SK-MEL-5 (cell line): ENCODE measurements at places on chromosomes 13 and 19.
A peak's percentile ranks its signal among the peaks of the same experiment; 100 is the strongest.

DNA sequence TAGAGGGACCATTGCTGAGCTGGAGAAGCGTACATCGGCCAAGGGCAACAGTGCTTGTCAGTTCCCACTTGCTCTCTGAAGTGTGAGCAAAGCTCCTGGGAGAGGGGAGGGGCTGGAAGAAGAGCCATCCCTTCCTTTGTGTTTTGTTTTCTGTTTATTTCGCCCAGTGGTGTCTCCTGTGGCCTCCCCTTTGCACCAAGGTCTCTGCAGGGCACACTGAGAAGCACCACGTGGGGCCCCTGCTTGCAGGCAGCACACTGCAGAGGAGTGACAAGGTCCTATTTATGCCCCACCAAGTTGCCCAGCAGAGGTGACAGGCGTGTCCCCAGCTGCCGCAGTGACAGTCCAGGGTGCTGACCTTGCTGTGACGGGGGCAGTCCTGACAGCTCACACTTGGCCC, 24.0 kb downstream of the GRIN2D start:
- DNase-seq, result no peak

GRCh38 chr19:11105014-11105636, 15.9 kb downstream of the LDLR start:
- no peak for DNase-seq

DNA sequence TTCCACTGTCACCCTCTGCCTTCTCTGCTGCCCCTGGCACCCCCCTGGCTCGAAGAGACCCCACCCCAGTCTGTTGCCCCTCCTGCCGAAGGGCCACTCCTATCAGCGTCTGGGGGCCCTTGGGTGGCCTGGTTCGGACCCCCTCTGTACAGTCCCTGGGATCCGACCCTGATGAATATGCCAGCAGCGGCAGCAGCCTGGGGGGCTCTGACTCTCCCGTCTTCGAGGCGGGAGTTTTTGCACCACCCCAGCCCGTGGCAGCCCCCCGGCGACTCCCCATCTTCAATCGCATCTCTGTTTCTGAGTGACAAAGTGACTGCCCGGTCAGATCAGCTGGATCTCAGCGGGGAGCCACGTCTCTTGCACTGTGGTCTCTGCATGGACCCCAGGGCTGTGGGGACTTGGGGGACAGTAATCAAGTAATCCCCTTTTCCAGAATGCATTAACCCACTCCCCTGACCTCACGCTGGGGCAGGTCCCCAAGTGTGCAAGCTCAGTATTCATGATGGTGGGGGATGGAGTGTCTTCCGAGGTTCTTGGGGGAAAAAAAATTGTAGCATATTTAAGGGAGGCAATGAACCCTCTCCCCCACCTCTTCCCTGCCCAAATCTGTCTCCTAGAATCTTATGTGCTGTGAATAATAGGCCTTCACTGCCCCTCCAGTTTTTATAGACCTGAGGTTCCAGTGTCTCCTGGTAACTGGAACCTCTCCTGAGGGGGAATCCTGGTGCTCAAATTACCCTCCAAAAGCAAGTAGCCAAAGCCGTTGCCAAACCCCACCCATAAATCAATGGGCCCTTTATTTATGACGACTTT, 2.0 kb downstream of the ZFP36 start:
- DNase-seq, result peak; percentile 41

GRCh38 chr13:95455782-95456181, 96.7 kb upstream of the CLDN10 start:
- no peak for DNase-seq

GRCh38 chr13:96771486-96772367, 222.5 kb downstream of the OXGR1 start:
- no peak for DNase-seq

DNA sequence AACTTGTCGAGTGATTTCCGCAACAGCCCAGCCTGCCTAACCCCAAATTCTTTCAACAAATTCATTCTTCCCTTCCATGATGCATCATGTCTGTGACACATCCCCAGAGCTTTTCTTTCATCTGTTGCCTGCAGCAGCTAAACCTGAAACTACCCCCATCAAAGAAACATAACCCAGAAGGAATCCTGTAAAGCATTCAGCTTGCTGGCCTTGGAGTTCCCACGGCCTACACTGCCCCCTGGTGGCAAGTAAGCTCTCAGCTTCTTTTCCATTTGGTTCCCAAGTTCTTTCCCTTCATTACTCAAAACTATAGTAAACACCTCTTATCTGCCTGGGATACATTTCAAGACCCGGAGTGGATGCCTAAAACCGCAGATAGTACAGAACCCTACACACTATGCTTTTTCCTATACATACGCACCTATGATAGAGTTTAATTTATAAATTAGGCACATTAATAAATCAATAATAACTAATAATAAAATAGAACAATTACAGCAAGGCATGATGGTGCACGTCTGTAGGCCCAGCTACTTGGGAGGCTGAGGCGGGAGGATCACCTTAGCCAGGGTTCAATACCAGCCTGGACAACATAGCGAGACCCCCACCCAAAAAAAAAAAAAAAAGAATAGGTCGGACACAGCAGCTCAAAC, 7.4 kb downstream of the ETHE1 start:
- DNase-seq, result peak; percentile 83

GRCh38 chr13:68345963-68346531, 1115.9 kb upstream of the PCDH9 start:
- DNase-seq, result no peak

DNA sequence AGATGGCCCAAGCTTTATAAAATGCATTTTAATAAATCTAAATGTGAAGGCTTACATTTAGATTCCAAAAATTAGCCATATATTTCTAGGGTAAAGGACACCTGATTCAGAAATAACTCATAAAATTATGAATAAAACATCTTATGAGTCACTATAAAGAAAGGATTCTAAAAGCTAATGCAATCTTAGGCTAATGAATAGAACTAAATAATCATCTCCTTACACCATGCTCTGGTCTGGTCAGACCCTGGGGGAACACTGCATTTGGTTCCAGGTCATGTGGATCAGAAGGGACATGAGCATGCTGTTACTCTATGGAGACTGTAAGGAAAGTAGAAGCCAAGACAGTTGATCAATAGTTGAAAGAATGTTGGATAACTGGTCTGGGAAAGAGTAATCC, 370.4 kb downstream of the NDFIP2 start:
- DNase-seq, result no peak

DNA sequence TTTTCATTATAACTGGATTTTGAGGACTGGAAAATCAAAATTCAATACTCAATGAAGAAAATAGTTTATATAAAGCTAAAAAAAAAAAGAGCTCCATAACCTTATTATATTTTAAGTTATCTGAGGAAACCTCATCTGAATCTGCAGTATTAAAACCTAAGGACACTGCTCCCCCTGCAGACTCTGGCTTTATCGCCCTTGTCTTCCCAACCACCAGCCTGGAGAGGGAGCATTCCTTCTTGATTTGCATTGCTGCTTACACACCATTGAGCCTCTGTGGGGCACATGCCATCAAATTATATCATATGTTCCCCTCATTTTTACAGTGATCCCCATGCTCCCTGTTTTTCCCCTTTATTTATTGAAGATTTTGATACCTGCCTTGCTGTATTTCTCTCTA, 871.4 kb upstream of the GPC6 start:
- DNase-seq, result peak; percentile 53
